ENCODE measurements at places on chromosomes 16 and 17.

DNA sequence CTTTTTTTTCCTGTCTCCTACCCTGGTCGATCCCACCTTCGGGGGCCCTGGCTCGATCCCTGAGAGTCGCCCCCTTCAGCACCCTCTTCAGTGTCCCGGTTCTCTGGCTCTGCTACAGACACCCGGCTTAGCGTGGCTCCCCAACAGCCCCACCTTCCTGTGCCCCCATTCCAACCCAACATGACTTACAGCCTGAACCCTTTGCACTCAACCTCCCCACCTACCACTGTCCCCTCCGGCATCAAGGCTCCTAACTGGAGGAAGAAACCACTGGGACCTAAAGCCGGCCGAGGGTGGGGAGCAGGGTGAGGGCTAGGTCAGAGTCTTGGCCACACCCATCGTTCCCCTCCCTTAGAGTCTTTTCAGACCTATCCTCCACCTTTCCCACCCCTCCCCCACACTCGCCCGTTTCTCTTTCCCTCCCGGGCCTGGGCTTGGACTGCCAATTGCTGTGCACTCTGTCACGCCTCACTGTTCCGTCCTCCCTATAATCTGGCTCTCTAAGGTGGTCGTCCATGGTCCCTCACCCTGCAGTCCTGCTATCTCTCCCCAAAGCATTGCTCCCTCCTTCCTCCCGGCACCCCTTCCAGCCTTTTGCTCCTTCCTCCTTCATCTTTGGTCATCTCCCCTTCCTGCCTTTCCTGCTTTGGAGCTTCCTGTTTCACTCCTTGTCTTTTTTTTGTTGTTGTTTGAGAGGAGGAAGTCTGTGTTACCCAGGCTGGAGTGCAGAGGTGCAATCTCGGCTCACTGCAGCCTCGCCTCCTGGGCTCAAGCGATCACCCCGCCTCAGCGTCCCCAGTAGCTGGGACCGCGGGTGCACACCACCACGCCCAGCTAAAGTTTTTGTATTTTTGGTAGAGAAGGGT is 890 bp upstream of the CLDN7 start:
- no peak for DNase-seq

- DNase-seq: no peak
Observed at GRCh38 chr16:80210787-80211186, 330.0 kb upstream of the DYNLRB2 start.

GRCh38 chr17:68310152-68310551 is 18.9 kb downstream of the ARSG start:
- no peak for DNase-seq

DNA sequence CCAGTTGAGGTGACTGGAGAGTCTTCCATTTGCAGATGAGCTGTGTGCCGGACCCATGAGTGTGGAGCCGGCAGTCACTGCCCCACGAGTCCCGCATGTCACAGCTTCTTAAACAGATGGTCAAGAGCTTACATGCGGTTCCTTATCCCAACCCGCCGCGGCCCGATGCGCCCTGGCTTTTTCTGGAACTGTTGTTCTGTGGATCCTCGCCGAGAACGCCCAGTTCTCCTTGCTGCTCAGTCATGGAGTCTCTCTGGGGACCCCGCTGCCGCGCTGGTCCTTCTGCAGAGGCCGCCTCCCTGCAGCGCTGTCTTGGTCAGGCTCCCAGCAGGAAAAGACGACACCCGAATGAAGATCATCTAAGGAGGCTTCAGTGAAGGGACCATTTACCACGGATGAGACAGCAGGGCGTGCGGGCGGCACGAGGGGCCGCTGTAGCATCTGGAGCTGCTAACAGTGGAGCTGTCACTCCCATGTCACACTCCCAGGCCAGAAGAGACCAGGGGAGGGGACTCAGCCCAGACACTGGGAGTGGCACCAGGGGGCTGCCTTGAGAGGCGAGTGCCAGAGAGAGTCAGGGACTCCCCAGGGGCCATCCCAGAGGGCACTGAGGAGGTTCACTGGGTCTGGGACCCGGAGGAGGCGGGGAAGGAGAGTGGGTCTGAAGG is 10.8 kb upstream of the LGALS3BP start:
- no peak for DNase-seq

DNA sequence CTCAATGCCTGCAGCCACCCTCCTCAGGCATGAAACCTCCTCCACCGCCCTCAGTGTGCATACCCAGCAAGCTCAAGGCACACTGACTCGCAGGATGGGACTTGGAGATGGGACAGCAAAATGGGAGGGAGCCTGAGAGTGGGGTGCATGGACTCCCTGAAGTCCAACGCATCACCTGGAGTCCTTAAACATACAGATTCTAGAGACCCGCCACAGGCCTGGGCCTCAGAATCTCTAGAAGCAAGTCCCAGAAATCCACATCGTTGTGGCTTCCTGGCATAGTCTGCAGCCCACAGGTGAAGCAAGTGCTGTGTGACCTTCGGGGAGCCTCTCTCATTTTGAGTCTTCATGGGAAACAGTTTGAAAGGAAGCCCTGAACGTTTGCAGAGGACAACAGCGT is 3.6 kb upstream of the TBX21 start:
- DNase-seq: no peak

GRCh38 chr16:5065813-5066212 is at the start of gene C16orf89:
TSS of gene C16orf89 (minus strand) at chr16:5065956. CDS start at chr16:5065908, 48 bp downstream.
- DNase-seq: no peak

DNA sequence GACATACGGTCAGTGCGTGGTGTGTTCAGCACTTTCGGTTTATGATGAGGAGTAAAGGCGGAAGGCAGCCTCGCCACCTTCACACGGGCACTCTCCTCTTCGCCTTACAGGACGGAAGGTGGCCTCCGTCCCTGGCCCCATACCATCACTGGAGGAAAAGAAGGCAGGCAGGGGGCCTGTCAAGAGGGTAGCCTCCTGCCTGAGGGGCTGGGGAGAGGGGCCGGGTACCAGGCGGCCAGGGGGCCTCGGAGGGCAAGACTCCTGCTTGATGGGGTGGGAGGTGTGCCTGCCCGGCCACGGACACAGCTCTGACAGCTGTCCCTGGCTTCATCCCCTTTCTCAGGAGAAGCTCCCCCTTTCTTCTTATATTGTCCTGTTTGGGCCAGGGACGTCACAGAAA is 15.6 kb upstream of the SLC38A8 start:
- DNase-seq: no peak

DNA sequence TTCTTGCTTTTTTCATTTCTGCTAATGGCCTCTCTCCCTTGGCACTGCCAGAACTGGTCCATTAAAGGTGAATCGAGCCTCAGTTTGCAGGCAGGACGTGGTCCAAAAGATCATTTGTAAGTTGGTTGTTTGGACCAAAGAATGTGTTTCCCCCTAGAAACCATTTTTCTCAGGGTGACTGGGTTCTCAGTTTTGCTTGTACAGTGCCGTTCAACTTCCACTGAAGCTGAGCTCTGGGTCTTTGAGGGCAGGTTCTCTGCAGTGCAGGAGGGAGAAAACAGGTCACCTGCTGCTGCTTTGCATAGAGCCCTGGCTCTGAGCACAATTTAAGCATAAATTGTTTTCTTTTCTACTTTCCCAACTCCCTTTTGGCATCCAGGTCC is 9.0 kb upstream of the AMZ2 start:
- DNase-seq: no peak

GRCh38 chr16:65176603-65177002 is 54.7 kb upstream of the CDH11 start:
- no peak for DNase-seq

DNA sequence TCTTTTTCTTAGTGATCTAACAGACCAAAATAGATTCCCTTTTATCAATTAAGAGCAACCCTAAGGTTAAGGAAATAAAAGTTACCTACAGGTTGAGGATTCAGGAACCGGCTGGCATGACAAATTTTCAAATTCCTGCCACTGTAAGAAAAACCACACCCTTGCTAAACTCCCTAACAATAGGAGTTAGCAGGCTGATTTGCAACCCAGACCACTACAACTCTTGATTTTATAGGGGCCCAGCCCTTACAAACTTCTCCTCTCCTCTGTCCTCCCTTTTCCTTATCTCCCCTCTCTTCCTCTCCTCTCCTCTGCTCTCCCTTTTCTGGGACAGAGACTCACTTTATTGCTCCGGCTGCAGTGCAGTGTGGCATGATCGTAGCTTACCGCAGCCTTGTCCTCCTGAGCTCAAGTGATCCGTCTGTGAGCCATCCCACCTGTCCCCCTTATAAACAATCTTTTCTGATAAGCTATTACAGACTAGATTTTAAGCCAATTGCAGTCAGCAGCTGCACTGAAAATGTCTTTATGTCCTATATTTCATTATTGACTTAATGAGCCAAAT is 418.9 kb downstream of the CDH8 start:
- no peak for DNase-seq

GRCh38 chr17:70493277-70493874 is 324.0 kb downstream of the KCNJ2 start:
- no peak for DNase-seq

GRCh38 chr17:58394534-58395223 is 22.7 kb downstream of the RNF43 start:
- no peak for DNase-seq

GRCh38 chr17:82444941-82445521 is 5.5 kb downstream of the CYBC1 start:
- DNase-seq: no peak

- DNase-seq: no peak
Observed at GRCh38 chr17:82859431-82860403, 19.9 kb upstream of the ZNF750 start.

- no peak for DNase-seq
Observed at GRCh38 chr17:80264205-80265075, 3.8 kb downstream of the RNF213 start.

DNA sequence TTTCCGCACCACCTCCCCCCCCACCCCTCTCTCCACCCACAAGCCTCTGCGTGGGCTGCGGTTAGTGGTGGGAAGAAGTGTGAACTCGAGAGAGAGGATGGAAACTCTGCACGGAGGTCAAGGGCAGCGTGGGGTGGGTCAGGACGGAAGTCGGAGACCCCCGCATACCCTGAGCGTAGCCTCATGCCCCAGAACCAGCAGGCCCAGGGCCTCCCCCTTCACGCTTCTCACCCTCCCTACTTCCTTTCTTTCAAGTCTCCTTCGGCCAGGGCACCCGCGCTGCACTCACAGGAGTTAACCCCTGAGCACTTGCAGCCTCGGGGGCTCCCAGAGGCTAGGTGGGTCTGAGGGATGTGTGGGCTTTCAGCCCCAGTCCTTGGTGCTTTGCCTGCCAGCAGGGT is 9.2 kb downstream of the TBKBP1 start:
- DNase-seq: no peak

DNA sequence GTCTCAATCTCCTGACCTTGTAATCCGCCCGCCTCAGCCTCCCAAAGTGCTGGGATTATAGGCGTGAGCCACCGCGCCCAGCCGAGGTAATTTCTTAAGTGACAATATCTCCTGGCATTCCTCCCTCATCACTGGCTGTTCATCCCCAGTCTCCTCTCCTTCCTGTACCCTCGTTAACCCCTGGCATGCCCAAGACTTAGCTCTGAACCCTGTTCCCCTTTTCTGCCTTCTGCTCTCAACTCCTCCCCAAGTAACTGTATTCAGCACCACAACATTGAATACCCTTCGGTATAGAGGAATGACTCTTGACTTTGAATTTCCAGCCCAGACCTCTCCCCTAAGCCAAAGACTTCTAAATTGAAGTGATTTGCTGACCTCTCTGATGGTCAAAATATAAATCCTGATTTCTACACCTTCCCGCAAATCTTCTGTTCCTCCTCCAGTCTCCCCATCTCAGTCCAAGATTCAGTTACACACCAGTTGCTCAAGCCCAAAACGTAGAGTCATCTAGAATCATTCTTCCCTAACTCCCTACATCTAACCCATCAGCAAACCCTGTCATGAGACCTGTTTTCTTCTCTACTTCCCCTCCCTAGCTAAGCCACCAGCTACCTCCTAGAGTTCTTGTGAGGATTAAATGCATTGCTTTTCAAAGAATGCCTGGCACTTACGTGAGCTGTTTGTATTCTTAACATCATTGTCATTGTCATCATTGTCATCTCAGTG is 14.8 kb downstream of the PMP22 start:
- DNase-seq: no peak

- no peak for DNase-seq
Observed at GRCh38 chr17:14198013-14198412, 38.6 kb downstream of the CDRT15 start.

DNA sequence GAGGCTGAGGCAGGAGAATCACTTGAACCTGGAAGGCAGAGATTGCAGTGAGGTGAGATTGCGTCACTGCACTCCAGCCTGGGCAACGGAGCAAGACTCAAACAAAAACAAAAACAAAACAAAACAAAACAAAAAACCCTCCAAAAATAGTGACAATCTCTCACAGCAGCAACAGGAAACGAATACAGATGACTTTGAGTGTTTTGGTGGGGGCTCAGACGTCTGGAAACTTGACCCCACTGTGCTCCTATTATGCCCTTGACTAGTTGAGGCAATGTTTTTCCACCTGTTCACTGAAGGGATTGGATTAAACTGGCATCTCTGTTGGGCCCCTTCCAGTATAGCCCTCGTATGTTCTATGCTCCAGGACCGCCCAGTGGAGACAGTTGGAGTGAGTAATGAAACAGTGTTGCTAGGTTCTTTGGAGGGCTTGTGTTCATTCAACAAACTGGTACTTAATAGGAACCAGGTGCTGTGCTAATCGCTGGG is 167.0 kb downstream of the UTP18 start:
- DNase-seq: no peak

DNA sequence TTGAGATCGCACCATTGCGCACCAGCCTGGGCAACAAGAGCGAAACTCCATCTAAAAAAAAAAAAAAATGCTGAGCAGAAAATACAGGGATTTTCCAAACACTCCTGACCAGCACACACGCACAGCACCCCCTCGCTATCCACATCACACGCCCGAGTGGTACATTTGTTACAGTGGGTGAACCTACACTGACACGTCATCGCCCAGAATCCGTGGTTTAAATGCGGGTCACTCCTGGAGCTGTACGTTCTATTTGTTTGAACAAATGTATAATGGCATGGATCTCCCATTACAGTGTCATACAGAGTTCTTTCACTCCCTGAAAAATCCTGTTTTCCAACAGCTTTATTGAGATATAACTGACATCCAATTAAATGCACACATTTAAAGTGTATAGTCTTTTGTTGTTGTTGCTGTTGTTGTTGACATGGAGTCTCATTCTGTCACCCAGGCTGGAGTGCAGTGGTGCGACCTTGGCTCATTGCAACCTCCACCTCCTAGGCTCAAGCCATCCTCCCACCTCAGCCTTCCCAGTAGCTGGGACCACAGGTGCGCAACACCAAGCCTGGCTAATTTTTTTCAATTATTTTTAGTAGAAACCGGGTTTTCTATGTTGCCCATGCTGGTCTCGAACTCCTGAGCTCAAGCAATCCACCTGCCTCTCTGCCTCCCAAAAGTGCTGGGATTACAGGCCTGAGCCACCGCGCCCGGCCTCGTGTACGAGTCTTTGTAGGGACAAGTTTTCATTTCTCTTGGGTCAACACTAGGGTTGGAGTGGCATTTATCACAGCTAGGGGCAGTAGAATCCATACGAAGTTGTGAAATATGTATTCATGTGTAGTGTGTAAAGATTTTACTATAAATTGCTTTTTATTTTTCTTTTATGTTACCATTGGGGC is 4.4 kb upstream of the CARHSP1 start:
- DNase-seq: no peak

DNA sequence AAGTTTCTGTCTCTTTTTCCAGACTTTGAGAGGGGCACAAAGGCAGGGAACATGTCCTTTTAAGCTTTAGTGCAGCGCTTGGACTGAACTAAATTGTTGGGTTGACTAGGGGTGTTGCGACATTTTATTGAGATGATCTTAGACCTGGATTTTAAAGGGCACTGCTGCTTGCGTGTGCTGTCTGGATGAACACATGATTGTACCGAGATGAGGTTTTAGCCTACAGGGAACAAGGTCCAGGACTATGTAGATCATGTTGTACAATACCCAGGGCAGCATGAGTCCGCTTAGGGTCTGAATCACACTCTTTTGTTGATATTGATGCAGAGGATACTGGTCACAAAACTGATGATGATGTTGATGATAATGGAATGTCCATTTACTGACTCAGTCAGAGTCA is 5.2 kb upstream of the RGS9 start:
- DNase-seq: no peak
